ENCODE measurements at places on chromosomes 11 and 22.

DNA sequence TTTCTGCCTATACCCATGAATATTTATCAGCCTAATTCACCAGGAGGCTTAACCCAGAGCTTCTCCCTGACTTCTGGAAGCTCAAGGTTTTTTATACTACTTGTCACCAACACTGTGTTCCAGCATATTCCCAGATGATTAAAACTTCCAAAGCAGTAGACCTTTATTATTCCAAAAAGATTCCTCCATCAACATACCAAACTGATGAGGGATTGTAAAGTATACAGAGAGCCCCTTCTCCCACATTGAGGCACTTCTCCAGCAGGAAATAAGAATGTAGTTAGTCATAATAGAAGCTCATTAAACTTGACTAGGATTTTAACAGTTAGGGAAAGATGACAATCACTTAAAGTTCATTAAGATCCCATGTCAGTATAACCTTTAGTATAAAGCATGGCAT, 51.4 kb upstream of the CEP126 start:
- DNase-seq, result no peak

- no peak for DNase-seq
Observed at GRCh38 chr22:49446145-49446758, 381.4 kb downstream of the BRD1 start.

GRCh38 chr11:93444617-93445073, 98.5 kb downstream of the SMCO4 start:
- no peak for DNase-seq

DNA sequence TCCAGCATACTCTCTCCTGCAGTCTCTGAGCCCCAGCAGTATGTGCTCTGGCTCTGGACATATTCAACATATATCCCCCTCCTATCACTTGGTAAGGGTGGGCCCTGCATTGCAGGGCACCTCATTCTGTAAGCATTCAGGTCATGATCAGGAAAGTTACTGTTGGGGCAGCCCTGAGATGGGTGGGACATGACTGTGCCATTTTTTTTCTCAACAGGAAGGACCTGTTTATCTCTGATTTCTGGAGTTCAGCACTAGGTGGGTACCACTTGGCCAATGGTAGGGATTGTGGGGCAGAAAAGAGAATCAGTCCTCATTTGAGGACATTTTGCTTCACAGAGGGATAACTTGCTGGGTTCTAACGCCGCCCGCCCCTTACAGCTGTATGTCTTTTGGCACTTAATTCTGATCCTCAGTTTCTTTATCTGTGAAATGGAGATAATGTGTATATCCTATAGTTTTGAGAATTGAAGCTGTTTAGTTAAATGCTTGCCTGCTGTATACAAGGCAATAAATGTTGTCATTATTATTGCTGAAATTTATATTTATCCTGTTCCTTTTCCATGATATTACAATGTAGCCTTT, 2.2 kb downstream of the SRRD start:
- DNase-seq, result no peak

- no peak for DNase-seq
Observed at GRCh38 chr11:123460012-123460700, 30.1 kb downstream of the GRAMD1B start.

DNA sequence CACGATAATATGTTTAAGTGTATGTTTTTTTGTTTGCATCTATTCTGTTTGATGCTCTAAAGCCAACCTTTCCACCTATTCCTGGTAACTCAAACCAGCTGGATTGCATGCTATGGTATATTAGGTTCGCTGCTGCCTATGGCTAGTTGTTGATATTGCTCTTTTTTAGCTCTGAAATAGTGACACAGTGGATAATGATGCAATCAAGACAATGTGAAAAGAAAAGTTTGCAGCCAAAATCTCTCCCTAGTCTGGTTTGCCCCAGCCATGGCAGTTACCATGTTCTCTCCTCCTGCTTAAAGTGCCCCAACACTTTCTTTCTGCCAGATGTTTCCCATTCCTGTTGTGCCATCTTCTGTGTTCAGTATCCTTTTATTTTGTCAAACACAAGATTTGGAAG, 269.7 kb downstream of the DYNC2H1 start:
- no peak for DNase-seq

GRCh38 chr22:23562186-23562585, 17.9 kb downstream of the IGLL1 start:
- no peak for DNase-seq

DNA sequence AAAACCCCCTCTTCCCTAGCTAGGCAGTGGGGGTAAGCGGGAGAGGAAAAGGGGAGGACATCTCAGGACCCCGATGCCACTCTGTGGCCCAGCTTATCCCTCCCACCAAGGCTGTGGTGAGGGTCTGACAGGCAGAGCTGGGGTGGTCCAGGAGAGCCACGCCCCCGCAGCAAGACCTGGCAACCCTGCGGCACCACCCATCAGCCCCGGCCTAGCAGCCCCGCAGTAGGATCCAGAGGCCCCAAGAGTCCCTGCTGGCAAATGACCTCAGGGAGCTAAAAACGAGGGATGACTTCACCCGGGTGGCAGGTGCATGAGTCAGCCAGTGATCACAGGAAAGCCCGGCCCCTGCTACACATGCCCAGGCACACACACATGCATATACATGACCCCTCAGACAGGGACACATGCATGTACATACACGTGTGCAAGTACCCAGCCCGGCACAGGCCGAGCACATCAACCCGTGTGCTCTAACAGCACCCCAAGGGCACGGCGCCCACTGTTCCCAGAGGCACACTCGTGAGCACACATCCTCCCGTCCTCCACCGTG, 32.3 kb downstream of the ARVCF start:
- no peak for DNase-seq

GRCh38 chr22:26669060-26669481, 11.7 kb downstream of the MIAT start:
- no peak for DNase-seq

DNA sequence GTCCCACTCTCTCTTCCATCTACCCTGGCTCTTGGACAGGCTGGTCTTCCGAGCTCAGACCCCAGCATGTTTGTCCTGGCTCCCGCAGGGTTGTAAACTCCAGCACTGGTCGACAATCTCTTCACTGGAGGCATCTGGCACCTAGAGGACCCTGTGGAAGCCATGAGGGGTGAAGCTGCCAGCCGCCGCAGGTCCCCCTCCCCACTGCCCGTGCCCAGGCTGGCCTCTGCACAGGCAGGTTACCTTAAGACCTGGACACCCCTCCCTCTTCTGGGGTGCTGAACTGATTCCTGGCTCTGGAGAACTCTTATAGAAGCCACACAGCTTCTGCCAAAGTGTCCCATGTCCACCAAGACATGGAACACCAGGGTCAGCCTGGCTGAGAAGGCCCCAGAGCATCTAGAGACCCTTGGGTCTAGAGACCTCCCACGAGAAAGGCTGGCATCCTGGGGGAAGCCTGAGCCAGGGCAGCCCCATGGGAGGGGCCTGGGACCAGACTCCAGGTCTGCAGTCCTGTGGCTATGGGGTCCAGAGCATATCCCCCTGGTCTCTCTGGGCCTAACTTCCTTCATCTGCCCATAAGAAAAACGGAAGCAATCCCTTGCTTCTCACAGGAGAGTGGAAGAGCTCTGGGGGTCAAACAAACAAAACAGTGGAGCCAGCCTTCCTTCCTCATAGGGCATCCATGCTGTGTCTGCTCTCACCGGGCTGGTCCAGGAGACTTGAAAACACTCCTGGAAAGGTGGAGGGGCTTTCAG, 30.6 kb downstream of the LMO1 start:
- DNase-seq, result no peak

DNA sequence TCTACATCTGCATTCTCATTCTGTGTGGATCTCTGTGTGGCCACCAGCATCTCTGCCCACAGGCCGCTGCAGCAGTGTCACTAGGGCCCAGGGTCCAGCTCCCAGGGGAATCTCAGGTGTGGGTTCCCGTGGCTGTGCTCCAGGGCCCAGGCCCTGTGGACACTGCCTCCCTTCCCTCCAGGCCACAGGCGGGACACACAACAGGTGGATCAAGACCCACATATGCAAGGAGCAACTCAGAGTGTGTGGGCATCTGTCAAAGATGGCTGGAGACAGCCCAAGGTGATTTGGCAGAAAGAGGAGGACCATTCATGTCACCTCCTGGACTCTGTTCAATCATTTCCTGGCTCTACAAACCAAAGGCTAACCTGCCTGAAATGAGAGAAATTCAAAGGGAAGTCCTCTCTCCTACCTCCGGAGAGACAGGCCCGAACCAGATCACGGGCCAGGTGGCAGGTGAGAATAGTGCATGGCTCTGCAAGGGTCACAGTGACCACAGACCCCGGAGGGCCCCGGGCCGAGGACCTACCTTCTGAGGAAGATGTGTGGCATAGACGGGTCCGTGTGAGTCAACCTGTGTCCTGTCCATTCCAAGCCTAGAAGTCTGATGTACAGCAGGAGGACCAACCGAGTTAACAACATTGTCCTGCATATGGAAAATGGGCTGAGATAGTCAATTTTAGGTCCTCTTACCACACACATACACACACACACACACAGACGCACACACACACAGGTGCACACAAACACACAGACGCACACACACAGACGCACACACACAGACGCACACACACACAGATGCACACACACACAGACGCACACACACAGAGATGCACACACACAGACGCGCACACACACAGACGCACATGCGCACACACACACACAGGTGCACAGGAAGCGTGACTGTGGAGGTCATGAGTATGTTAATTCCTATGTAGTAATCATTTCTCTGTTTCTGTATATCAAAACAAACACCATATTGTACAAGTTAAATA, 1068.5 kb downstream of the BRD1 start:
- DNase-seq, result no peak

DNA sequence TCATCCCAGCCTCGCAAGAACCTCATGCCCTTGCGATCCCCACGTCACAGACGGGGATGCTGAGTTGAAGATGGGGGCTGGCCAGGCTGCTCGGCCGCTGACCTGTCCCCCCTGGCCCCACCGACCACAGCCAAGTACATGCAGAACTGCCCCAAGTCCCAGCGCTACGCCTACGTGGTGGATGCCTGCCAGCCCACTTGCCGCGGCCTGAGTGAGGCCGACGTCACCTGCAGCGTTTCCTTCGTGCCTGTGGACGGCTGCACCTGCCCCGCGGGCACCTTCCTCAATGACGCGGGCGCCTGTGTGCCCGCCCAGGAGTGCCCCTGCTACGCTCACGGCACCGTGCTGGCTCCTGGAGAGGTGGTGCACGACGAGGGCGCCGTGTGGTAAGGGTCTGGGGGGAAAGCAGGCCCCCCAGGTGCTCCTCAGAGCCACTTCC, 10.0 kb downstream of the MUC5B start:
- DNase-seq, result no peak

- DNase-seq, result no peak
Observed at GRCh38 chr11:73230931-73231330, 12.8 kb downstream of the P2RY2 start.

DNA sequence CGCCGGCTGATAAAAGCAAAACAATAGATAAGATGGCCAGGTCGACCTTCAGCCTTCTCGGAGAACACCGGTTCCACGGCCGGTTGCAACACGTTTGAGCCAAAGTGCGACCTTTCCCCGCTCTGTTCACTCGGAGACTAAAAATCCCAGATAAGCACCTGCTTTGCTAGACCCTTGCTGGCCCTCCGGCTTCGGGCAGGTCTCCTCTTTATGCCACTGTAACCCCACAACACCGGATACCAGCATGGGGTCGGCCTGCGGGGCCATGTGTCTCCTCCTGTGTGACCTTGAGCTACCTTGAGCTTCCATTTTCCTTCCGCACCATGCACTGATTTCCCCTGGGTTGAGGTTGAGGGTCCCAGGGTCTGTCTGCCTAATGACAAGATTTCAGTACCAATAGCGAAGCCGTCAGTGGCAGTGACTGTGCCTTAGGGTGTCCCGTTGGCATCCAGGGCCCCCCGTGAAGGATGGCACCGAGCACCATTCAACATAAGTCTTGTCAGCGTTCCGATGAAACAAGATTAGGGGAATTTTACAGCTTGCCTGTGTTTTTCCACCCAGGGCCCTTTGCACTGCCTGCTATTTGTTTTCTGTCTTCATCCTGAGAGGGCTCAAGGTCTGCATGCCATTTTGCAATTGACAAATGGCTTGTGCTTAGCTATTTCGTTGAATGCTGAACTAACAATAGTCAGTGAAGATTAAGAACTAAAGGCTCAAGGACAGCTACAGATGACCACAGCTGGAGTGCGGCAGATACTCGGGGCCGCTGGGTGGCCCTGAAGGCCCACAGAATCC, 118.6 kb downstream of the KCNQ1 start:
- no peak for DNase-seq

- DNase-seq, result no peak
Observed at GRCh38 chr22:18075720-18076497, 1.9 kb upstream of the PEX26 start.

- no peak for DNase-seq
Observed at GRCh38 chr11:104782377-104782754, 115.9 kb downstream of the CASP12 start.

- DNase-seq, result no peak
Observed at GRCh38 chr22:26394777-26395176, 34.3 kb upstream of the ASPHD2 start.

GRCh38 chr22:40502919-40503318, 132.5 kb downstream of the SGSM3 start:
- no peak for DNase-seq

- DNase-seq, result no peak
Observed at GRCh38 chr11:26187639-26188038, 144.3 kb upstream of the ANO3 start.

GRCh38 chr11:119496469-119496868, 73.5 kb upstream of the THY1 start:
- no peak for DNase-seq

GRCh38 chr11:75147875-75148263, 3.0 kb upstream of the SLCO2B1 start:
- no peak for DNase-seq

DNA sequence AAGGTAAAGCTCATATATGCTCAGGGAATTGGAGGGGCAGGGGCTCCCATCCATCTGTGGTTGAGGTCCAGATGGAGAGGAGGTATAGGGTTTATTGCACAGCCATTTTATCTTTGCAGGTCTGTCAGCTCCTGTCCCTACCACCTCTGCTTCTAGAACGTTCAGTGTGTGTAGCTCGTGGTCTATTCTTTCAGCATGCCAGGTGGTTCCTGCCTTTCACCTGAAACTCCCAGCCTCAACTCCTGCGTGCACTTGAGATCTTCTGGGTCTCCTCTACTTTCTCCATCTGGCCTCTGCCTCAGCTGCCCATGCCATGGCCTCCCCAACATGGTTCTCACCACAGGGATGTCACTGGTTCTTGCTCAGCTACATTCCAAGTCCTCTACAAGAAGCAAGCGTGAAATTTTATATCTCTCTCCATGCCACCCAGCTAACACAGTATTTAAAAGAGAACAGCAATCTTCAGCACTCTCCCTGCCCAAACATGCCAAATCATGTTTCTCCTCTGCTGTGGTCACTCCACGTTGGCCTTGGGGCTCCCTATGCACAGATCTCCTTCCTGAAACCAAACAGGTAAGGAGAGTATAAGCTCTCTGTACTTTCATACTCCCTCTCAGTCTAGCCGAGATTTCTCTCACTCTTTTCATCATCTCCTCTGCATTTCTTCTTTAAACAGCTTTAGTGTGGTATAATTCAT, 157.8 kb upstream of the TRPC6 start:
- DNase-seq, result no peak

Measured in stimulated activated CD8-positive, alpha-beta memory T cell treated with anti-CD3 and anti-CD28 coated beads, Interleukin-4, amount 100 ng/mL, for 1 hour (primary cell).